ENCODE measurements at places on chromosomes 3 and 15.

DNA sequence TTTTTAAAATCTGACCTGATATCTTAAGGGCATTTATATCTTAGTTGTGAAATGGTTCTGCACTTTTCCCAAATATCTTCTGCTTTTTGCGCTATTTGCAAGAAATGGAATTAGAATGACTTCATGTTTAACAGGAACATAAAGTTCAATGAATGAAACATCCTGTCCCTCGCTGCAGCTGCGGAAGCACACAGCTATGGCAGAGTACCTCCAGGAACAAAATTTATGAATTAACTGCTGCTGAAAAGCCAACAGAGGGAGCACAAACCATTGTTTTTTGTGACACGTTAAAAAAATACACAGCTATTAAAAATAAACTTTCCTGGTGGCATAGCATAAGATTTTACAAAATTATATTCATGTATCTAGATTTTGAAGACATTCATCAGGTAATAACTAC, 404.4 kb upstream of the MDFIC2 start:
- DNase-seq: no peak

GRCh38 chr3:151796105-151796680, 17.7 kb upstream of the AADAC start:
- DNase-seq: no peak

DNA sequence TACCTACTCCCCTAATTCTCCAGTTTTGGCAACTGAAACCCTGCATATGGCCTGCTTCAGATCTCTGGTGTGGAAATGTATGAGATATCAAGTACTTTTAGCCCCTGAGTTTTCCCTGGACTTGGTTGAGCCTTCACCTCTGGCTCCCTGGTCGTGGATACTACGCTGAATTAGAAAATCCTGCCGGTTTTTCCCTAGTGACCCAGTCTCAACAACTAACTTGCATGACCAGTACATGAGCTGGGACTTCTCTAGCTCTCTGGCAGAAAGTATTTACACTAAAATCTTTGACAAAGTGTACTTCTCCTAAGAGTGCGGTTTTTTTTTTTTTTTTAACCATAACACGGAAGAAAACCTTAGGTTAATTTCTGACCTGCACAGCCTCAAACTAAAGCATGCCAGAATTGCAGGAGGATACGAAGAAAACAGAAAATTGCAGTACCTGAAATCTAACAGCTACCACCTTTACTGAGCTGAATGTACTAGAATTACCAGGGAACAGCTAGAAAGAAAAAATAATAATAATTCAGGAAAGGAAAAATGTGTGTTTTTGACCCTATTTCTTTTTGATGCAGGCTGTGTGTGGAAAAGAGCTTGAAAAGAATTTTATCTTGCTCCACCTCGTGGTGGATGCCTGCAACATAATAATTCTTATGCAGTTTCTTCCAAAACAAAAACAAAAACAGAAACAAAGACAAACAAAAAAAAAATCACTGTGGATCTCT, 165.6 kb downstream of the GMNC start:
- no peak for DNase-seq

- DNase-seq: no peak
These were observed 769 bp downstream of the C2CD4A start for GRCh38 chr15:62067448-62068044.

GRCh38 chr3:57331078-57331610, 38.7 kb upstream of the ASB14 start:
- no peak for DNase-seq
